AG20443 (cell line): ENCODE measurements at places on chromosomes 12 and 14.
A peak's percentile ranks its signal among the peaks of the same experiment; 100 is the strongest.

- DNase-seq: no peak
Measured at GRCh38 chr12:56107242-56107641, 2.9 kb downstream of the PA2G4 start.

- DNase-seq: no peak
Measured at GRCh38 chr14:81751198-81751597, 217.5 kb upstream of the SEL1L start.

- no peak for DNase-seq
Measured at GRCh38 chr12:14403293-14403692, 37.8 kb downstream of the ATF7IP start.

GRCh38 chr12:111434680-111435338, 29.1 kb downstream of the SH2B3 start:
- DNase-seq: peak; percentile 66

- DNase-seq: no peak
Measured at GRCh38 chr14:71610149-71610548, 322.1 kb upstream of the RGS6 start.

GRCh38 chr12:25702553-25702952, 149.5 kb upstream of the LMNTD1 start:
- no peak for DNase-seq

DNA sequence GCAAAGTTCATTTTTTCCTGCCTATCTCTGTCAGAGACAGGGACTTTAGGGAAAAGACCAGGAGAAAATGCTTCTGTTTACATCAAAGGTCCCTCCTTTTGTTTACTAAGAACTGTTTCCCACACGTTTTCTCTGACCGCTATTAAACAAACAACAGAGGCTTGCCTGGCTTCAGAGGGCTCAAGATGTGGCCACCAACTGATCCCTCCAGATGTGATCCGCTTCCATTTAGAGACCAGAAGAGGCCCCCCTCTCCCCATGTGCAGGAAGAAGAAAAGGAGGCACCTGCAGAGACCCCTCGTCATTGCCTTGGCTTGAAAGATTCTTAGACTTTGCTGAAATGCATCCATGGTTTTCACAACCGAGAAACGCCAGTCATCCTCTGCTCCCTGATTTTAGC, 217.9 kb upstream of the PWP1 start:
- DNase-seq: no peak

DNA sequence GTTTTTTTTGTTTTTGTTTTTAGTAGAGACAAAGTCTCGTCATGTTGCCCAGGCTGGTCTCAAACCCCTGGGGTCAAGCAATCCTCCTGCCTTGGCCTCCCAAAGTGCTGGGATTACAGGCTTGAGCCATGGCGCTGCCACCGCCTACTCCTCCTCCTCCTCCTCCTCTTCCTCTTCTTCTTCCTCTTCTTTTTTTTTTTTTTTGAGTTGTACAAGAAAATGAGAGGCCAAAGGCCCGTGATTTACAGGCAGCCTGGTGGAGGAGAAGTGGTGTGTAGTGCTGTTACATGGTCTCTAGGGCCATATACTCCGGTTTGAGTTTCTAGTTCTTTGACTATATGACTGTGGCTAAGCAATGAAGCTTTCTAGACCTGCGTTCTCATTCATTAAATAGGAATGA, 29.6 kb upstream of the SPPL3 start:
- DNase-seq: no peak

GRCh38 chr14:94365624-94366023, 22.8 kb downstream of the SERPINA1 start:
- DNase-seq: no peak

GRCh38 chr12:106584104-106585064, 1.6 kb downstream of the RFX4 start:
- no peak for DNase-seq

GRCh38 chr12:89779090-89779489, 70.5 kb upstream of the ATP2B1 start:
- DNase-seq: no peak

DNA sequence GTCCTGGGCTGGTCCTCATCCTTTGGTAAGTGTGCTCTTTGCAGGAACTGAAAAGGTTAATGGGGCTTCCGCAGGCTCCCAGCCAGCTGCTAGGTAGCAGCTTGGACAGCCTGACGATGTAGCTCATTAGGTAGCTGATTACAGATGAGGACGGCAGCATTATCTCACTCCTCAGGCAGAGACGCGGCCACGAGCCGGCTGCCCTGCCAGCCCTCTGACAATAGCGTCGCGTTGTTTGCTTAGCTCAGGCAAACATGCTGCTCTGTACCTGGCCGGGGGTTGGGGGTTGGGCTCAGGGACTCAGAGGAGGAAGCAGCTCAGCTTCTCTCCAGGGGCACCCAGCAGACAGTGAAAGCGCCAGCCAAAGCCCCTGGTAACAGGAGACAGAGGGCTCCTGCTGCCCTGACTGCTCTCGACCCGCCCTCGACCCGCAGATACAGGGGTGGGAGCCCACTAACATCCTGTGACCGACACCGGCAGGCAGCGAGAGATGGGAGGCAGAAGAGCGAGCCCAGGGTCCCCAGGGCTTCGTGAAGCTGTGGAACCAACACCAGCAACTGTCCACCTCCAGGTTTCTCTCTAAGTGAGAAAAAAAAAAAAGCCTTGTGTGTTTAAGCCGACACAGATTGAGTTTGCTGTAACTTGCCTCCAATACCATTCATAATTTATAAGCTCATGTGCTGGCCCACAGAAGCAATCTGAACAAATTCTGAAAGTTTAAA, 53.4 kb upstream of the DLK1 start:
- DNase-seq: no peak

GRCh38 chr12:78018939-78019338, 188.2 kb downstream of the NAV3 start:
- no peak for DNase-seq

GRCh38 chr12:101414533-101415119, 7.1 kb upstream of the ARL1 start:
- peak; percentile 51 for DNase-seq

- peak; percentile 85 for DNase-seq
Measured at GRCh38 chr12:13661005-13661887, 320.2 kb downstream of the GRIN2B start.

GRCh38 chr12:29281371-29282005, 99.5 kb downstream of the ERGIC2 start:
- no peak for DNase-seq

GRCh38 chr14:95184413-95184790, 27.1 kb upstream of the DICER1 start:
- no peak for DNase-seq
